Omental fat pad (tissue), 4 donors: ENCODE measurements at places on chromosomes 7 and 10. TPM values are rescaled to one million over a fixed set of nuclear protein-coding genes. Genes with fewer than 3 reads are reported as not detected.

The CLRN3 gene
- not detected for total RNA-seq

DNA sequence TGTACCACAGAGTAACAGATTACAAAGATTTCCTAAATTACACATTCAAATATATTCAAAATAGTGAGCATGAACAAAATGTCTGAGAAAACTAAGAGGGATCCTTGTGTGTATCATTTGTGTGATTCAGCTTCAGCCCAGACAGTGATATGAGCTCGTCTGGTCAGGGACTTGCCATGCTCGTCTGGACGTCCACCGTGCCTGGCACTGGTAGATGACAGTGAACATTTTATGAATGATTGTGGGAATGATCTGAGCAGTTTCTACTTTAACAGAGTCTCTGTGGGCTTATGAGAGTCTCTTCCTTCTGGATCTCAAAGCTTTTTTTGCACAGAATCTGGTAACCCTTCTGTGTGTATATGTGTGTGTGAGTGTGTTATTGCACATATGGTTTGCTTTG, 34.2 kb upstream of the ANKRD2 start:
- no peak for DNase-seq

DNA sequence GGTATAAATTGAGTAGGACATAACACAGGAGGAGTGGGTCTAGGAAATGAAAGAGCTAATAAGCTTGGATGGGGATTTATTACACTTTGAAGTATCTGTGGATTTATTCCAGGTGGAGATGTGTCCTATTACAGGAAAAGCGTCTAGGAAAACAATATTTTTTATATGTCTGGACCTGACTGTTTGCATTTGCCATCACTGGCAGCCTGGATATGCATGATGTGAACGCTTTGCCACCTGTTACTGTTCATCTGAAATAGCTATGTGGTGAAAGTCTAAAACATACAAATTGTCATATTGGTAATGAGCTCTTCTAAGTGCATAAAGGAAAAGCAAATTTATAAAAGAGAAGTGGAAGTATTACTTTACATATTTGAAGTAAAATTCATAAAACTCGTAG, 31.6 kb upstream of the AGMO start:
- no peak for DNase-seq

The SPDYE6 gene
- not detected for total RNA-seq

The OPN1SW gene
- total RNA-seq: not detected
